ENCODE measurements at places on chromosomes 11 and 22.

DNA sequence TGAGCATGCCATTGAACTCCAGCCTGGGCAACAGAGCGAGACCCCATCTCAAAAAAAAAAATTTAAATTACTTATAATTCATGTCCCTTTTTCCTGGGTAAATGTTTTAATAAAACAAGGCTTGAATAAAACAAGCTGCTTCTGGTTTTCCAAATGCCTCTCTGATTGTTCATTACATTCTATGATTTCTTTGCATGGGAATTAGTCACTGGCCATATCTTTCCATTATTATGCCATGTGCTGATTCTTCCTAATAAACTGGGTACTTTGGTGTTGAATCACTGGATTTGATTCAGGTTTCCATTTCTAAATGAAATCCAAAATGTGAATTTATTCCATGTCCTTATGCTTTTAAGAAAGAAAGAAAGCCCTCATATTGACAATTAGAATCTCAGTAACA lies 42.6 kb downstream of the ZNF215 start:
- no peak for DNase-seq
- H3K36me3 ChIP-seq, result no peaks in the 10 kb centered on the region

- peaks cover 4% of the 10 kb centered on the region for H3K36me3 ChIP-seq
- DNase-seq, result no peak
- no peaks in the 10 kb centered on the region for H3K27me3 ChIP-seq
- no peak overlapping the region for H3K4me3 ChIP-seq
- H3K4me1 ChIP-seq, result peaks cover 12% of the 10 kb centered on the region
Observed at GRCh38 chr11:73554671-73555320, 43.1 kb downstream of the FAM168A start.

- H3K4me1 ChIP-seq, result peaks cover 25% of the 10 kb centered on the region
- no peak for DNase-seq
- no peak overlapping the region for H3K4me3 ChIP-seq
- H3K36me3 ChIP-seq, result peaks cover 3% of the 10 kb centered on the region
Observed at GRCh38 chr22:42939451-42939881, 75.5 kb downstream of the PACSIN2 start.

DNA sequence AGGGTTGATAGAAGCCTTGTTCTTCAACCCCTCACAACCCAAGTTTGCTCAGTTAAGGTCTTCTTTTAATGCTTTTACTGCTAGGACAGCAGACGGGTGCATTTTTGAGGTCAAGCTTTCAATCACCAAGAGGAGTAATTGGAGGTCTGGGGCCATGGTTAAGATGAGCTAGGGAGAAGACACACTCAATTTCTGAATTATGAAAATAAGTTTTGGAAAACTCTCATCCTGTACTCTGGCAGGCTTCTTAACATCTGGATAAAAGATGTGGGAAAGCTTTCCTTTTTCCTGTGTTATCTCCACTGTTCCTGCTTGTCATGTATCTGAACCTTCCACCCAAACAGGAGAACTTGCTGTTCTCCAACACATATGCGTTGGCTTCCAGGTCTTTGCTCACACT lies 9.7 kb downstream of the ABTB2 start:
- H3K36me3 ChIP-seq, result no peaks in the 10 kb centered on the region
- H3K27me3 ChIP-seq, result peaks cover 2% of the 10 kb centered on the region
- DNase-seq, result no peak

- H3K36me3 ChIP-seq, result no peaks in the 10 kb centered on the region
- no peak for DNase-seq
- peaks cover 11% of the 10 kb centered on the region for H3K27me3 ChIP-seq
- no peak overlapping the region for H3K27ac ChIP-seq
- H3K4me3 ChIP-seq, result no peak overlapping the region
Observed at GRCh38 chr11:34732831-34733230, 111.9 kb downstream of the EHF start.

DNA sequence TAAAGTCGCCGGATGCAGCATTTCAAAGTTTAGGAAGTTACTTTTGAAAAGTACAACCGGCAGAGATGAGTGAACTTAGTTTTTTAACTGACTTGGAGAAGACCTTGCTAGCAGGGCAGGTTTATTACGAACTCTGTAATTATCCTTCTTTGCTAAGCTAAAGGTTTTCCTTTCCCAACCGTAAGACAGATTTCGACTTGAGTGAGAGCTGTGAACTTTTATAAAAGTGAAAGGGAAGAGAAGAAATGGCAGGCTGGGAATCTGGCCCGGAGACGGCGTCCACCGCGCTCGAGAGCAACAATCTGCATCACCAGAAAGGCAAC lies 659 bp upstream of the TEAD1 start:
- H3K4me3 ChIP-seq, result peak overlapping the region; percentile 84
- H3K27me3 ChIP-seq, result peaks cover 57% of the 10 kb centered on the region
- H3K4me1 ChIP-seq, result peaks cover 4% of the 10 kb centered on the region
- no peak for DNase-seq
- peak overlapping the region; percentile 60 for H3K27ac ChIP-seq

- DNase-seq, result no peak
- no peaks in the 10 kb centered on the region for H3K27me3 ChIP-seq
- no peaks in the 10 kb centered on the region for H3K4me1 ChIP-seq
- no peaks in the 10 kb centered on the region for H3K36me3 ChIP-seq
- no peak overlapping the region for H3K27ac ChIP-seq
Observed at GRCh38 chr11:127130321-127130720, 129.8 kb upstream of the KIRREL3 start.

- H3K27ac ChIP-seq, result no peak overlapping the region
- no peak for DNase-seq
- no peak overlapping the region for H3K4me3 ChIP-seq
- H3K27me3 ChIP-seq, result peaks cover 22% of the 10 kb centered on the region
- H3K36me3 ChIP-seq, result no peaks in the 10 kb centered on the region
Observed at GRCh38 chr11:2130881-2131352, 8.3 kb downstream of the IGF2 start.

- H3K36me3 ChIP-seq, result no peaks in the 10 kb centered on the region
- no peaks in the 10 kb centered on the region for H3K27me3 ChIP-seq
- H3K27ac ChIP-seq, result no peak overlapping the region
- no peak overlapping the region for H3K4me3 ChIP-seq
- no peak for DNase-seq
Observed at GRCh38 chr11:21492931-21493330, 700.0 kb upstream of the ANO5 start.

DNA sequence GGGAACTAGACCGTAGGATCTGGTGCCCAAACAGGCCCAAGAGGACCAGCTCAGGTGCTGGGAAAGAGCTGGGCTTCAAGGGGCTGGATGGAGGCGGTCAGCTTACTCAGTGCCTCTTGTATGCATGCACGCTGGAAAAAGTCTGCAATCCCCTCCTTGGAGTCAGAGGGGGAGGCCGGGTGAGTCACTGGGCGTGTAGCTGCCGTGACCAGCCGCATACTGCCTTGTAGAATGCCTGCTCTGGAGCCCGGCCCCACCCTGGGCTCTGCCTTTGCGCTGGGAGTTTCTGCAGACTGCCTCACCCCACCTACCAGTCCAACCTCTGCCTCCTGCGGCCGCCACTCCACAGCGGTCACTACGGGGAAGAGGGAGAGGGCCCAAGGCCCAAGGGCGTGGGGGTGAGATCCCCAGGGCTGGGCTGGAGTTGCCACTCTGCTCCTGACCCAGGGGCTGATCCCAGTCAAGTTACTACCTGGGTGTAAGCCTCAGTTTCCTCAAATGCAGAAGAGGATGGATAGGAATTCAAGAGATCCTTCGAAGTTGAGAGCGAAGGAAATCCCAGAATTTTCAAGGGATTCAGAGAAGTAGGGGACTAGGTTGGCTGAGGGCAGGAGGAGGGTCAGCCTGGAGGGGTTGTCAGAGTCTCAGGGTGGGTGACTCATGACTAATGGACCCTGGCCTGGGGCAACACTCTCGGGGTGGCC lies 4.2 kb downstream of the MRGPRF start:
- H3K36me3 ChIP-seq, result no peaks in the 10 kb centered on the region
- H3K4me1 ChIP-seq, result no peaks in the 10 kb centered on the region
- no peak for DNase-seq
- peaks cover 21% of the 10 kb centered on the region for H3K27me3 ChIP-seq

DNA sequence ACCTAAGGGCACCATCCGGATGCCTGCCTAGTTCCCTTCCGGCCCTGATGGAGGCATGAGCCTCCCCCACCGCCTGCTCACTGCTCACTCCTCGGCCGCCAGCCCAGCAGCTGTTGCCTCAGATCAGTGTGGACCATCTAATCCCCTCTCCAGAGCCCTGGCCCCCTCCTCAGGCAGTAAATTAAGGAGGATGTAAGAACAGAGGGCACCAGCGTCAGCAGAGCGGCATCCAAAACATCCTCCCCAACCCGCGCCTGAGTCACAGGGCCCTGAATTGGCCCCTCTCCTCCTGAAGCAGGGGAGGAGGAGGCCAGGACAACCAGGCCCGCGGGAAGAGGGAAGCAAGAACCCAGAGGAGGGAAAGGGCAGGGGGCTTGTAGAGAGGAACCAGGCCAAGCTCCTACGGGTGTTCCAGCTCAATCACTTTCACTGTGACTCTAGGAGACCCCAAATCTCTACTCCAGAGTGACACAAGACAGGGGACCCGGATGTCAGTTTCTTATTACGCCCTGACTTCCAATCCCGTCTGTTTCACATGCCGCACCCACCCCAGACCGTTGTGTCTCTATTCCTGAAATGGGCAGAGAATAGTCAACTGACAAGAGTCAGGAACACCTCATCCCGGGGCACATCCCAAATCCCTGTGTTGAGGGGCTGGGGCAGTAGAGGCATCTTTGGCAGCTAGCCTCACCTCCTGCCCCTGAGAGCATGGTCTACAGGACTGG lies 31.3 kb upstream of the MYOD1 start:
- no peak overlapping the region for H3K27ac ChIP-seq
- DNase-seq, result no peak
- no peak overlapping the region for H3K4me3 ChIP-seq
- no peaks in the 10 kb centered on the region for H3K4me1 ChIP-seq
- H3K27me3 ChIP-seq, result no peaks in the 10 kb centered on the region

DNA sequence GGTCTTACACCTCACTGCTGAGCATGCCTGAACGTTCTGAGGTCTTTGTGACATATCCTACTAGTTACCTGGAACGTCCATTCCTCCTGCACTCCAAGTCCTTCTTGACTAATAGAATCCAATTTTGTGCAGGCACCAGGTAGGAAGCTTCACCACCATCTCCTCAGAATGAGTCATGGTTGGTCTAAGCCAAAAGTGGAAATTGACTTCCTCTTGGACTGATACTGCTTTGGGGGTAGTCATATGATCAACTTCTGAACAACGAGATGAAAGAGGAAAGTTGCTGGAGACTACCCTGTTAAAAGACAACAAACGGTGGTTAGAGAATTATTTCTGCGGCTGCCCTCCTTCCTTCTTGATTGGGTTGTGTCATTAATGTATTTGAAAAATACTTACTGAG lies 374.2 kb upstream of the LARGE1 start:
- DNase-seq, result no peak
- H3K4me1 ChIP-seq, result no peaks in the 10 kb centered on the region
- H3K36me3 ChIP-seq, result no peaks in the 10 kb centered on the region
- H3K27me3 ChIP-seq, result no peaks in the 10 kb centered on the region
- H3K27ac ChIP-seq, result no peak overlapping the region

GRCh38 chr11:107859459-107860239 lies 1.1 kb upstream of the SLC35F2 start:
- H3K4me1 ChIP-seq, result peaks cover 19% of the 10 kb centered on the region
- no peaks in the 10 kb centered on the region for H3K36me3 ChIP-seq
- H3K4me3 ChIP-seq, result peak overlapping the region; percentile 92

GRCh38 chr11:86923999-86924766 lies 31.0 kb downstream of the FZD4 start:
- no peak overlapping the region for H3K4me3 ChIP-seq
- H3K4me1 ChIP-seq, result no peaks in the 10 kb centered on the region
- no peaks in the 10 kb centered on the region for H3K27me3 ChIP-seq

- no peaks in the 10 kb centered on the region for H3K36me3 ChIP-seq
- no peak for DNase-seq
- H3K4me1 ChIP-seq, result peaks cover 6% of the 10 kb centered on the region
- H3K27me3 ChIP-seq, result peaks cover 28% of the 10 kb centered on the region
Observed at GRCh38 chr22:41927813-41928212, 1.2 kb upstream of the TNFRSF13C start.

DNA sequence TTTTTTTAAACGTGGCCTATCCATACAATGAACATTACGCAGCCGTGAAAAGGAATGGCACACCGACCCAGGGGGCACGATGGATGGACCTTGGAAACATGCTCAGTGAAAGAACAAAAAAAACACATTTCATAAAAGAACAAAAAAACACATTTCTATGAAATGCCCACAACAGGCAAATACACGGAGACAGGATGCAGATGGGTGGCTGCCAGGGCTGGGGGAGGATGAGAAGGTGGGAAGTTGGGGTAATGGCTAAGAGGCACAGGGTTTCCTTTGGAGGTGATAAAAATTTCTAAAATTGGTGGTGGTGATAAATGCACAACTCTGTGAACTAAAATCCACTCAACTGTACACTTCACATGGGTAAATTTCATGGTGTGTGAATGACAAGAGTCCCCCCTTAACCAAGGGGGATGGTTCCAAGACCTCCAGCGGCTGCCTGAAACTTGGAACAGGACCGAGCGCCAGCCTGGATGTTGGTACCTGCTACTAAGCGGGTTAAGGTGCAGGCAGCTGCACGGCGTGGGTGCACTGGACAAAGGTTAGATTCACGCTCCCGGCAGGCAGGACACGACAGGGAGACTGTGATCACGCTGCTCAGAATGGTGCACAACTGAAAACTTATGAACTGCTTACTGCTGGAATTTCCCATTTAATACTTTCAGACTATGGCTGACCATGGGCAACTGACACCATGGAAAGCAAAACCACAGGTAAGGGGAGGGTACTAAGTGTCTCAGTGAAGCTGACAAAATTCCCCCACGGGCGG lies 16.5 kb downstream of the BRD1 start:
- peak overlapping the region; percentile 25 for H3K4me3 ChIP-seq
- peaks cover 38% of the 10 kb centered on the region for H3K36me3 ChIP-seq
- H3K27ac ChIP-seq, result peak overlapping the region; percentile 31
- DNase-seq, result no peak
- H3K4me1 ChIP-seq, result peaks cover 53% of the 10 kb centered on the region

GRCh38 chr22:26786398-26786797 lies 129.0 kb downstream of the MIAT start:
- no peak overlapping the region for H3K27ac ChIP-seq
- H3K4me3 ChIP-seq, result no peak overlapping the region
- peaks cover 4% of the 10 kb centered on the region for H3K36me3 ChIP-seq

- H3K36me3 ChIP-seq, result no peaks in the 10 kb centered on the region
- no peak overlapping the region for H3K4me3 ChIP-seq
- DNase-seq, result no peak
Observed at GRCh38 chr11:62498031-62498430, 48.6 kb downstream of the AHNAK start.

GRCh38 chr11:122096272-122097112 lies 19.5 kb downstream of the BLID start:
- DNase-seq, result no peak
- H3K4me1 ChIP-seq, result peaks cover 8% of the 10 kb centered on the region
- no peak overlapping the region for H3K27ac ChIP-seq
- H3K27me3 ChIP-seq, result peaks cover 37% of the 10 kb centered on the region
- H3K4me3 ChIP-seq, result no peak overlapping the region
- H3K36me3 ChIP-seq, result no peaks in the 10 kb centered on the region

- H3K36me3 ChIP-seq, result no peaks in the 10 kb centered on the region
- peak; percentile 17 for DNase-seq
- H3K4me3 ChIP-seq, result no peak overlapping the region
- peaks cover 2% of the 10 kb centered on the region for H3K27me3 ChIP-seq
- H3K27ac ChIP-seq, result no peak overlapping the region
- peaks cover 3% of the 10 kb centered on the region for H3K4me1 ChIP-seq
Observed at GRCh38 chr11:27319072-27319471, 43.9 kb downstream of the CCDC34 start.

Data from T-helper 2 cell treated with Interferon-gamma antibody and Interleukin-4, amounts not matched to agents 5 μg/mL and 100 μg/mL, for 36 hours (primary cell).